SW 1271 (cell line): ENCODE measurements at places on chromosomes 6 and 20.

DNA sequence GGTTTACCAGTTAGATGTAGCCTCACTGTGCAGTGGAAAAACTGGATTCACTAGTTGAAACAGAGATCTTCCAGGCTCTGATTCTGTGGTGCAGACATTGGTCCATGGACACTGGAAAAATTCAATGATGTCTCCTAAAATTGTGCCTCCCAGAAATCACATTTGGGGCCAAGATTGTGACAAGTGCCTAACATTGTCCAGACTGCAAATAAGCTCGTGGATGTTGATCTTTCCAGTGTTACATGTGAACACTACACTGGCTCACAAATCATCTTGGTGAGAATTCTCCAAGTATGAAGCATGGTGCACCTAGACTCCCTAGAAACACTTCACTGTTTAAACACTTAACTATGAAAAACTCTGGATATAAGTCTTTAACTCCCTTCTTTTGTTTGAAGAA is 140.4 kb downstream of the HAO1 start:
- no peak for DNase-seq

DNA sequence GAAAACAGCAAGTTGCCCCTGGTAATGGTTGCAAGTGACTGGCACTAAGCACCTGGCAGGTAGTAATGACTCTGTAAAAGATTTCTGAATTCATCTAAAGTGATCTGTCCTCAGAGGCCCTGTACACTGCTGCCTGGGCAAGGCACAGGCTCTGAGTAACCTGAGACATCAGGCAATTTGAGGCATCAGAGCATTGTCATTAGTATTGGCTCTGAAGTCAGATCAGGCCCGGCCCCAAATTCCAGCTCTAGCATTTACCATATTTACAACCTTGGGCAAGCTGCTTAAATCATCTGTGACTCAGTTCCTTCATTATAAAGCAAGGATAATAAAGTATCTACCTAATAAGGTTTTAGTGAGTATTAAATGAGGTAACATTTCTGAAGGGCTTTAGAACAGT is 17.3 kb upstream of the TENT5A start:
- DNase-seq, result no peak

DNA sequence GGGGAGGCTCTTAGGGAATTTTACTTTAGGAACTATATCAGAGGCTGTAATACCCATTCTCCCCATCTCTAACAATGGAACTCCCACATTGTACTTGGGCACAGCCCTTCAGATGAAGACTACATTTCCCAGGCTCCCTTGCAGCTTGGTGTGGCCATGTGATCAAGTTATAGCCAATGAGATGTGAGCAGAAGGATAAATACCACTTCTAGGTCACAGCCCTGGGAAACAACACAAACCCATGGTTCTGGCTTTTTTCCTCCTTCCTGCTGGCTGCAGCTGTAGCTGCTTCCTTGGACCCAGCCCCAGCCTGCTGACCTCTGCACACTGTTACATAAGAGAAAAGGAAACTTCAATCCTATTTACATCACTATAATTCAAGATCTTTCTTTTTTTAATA is 445.9 kb upstream of the JARID2 start:
- peak; percentile 90 for DNase-seq

DNA sequence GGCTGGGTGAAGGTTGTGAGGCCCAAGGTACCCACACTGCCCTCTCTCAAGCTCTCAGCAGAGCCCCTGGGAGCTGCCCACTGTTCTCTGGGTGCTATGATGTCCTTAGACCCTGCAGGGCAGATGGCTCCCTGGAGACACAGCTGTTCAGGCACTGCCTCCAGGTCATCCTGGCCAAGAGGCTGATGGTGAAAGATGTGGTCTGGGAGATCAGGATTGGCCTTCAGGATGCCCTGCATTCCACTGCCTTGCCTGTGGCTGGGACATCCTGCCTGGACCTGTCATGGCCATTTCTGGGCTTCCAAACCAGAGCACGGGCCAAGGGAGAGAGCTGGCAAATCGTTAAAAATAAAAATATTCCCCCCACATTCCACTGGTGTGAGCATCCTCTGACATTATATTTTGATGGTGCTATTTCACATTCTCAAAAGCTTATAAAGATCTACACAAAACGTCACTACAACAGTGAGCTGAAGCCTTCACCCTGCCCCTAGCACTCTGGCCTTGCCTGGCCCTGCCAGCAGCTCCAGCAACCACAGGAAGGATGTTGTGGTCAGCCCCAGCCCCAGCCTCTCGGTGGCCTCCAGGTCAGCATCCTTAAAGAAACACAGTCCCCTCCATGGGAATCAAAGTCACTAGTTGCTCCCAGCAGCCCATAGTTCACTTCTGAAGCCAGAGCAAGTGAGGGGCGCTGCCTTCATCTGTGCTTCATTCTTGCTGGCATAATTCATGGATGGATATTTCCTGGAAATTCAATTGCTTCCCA is 13.5 kb upstream of the KCNK16 start:
- peak; percentile 24 for DNase-seq

- no peak for DNase-seq
Measured at GRCh38 chr6:10542213-10542612, 21.1 kb downstream of the GCNT2 start.

DNA sequence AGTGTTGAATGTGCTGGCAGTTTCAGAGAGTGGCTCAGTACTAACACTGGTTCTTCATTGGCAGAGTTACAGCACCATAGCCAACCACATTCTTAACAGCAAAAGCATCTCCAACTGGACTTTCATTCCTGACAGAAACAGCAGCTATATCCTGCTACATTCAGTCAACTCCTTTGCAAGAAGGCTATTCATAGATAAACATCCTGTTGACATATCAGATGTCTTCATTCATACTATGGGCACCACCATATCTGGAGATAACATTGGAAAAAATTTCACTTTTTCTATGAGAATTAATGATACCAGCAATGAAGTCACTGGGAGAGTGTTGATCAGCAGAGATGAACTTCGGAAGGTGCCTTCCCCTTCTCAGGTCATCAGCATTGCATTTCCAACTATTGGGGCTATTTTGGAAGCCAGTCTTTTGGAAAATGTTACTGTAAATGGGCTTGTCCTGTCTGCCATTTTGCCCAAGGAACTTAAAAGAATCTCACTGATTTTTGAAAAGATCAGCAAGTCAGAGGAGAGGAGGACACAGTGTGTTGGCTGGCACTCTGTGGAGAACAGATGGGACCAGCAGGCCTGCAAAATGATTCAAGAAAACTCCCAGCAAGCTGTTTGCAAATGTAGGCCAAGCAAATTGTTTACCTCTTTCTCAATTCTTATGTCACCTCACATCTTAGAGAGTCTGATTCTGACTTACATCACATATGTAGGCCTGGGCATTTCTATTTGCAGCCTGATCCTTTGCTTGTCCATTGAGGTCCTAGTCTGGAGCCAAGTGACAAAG is 17.0 kb upstream of the ADGRF4 start:
- no peak for DNase-seq

- no peak for DNase-seq
Measured at GRCh38 chr20:34999021-34999451, 43.4 kb downstream of the MYH7B start.

- DNase-seq, result no peak
Measured at GRCh38 chr6:33683051-33683571, 28.4 kb downstream of the UQCC2 start.

DNA sequence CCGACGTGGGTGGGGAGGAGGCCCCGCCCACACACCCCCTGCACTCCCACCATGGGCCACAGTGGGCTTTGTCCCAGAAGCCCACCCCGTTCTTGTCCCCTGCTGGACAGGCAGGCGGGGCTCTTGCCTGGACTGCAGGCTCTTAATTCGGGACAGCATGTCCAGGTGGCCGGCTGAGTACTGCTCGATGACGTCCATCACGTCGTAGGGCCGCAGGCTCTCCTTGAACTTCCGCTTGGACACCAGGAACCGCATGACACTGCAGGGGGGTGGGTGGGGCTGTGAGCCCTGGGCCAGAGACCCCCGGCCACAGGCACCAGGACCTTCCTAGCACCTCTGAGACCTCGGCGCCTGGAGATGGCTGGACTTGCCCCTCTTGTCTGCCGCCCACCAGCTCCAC is 52.2 kb upstream of the CHRNA4 start:
- no peak for DNase-seq
